ENCODE measurements at places on chromosomes 1 and 21.

GRCh38 chr1:84103197-84103992 lies 40.7 kb upstream of the PRKACB start:
- DNase-seq: peak; percentile 90

- peak; percentile 54 for DNase-seq
These were observed 63.6 kb upstream of the ZBTB40 start for GRCh38 chr1:22387919-22388580.

GRCh38 chr1:44210595-44210994 lies 2.7 kb upstream of the DMAP1 start:
- DNase-seq: no peak

GRCh38 chr1:183622884-183623785 lies 12.4 kb downstream of the ARPC5 start:
- DNase-seq: peak; percentile 69

GRCh38 chr1:200139661-200140250 lies 112.2 kb downstream of the NR5A2 start:
- DNase-seq: peak; percentile 61

DNA sequence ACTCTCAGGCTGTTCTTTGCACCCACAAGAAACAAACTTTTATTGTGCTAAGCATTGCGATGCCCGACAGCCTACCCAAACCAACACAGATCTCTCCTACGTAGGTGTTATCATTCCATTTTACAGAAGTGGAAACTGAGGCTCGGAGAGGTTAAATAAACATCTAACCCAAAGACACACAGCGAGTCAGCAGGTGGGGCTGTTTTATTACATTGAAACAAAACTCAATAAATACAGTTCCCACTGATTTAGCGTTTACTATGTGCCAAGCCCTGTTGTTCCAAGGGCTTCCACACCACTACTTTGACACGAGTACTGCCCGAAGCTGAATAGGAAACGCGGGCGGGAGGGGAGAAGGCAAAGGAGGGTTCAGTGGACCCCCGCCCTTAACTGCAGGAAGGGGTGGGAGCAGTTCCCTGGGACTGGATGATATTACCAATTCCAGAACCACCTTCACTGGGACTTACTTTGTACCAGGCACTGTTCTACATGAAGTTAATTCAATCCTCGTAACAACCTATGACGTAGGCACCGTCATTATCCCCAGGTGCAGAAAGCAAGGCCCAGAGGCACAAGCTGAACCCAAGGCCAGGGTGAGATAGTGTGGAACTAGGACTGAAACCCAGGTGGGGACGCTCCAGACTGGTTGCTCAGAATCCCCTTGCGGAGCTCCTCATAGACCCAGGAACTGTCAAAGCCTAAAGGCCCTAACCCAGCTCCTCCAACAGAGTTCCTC lies 19.3 kb upstream of the ALDH4A1 start:
- no peak for DNase-seq

- DNase-seq: no peak
These were observed 86.2 kb upstream of the ARHGAP29 start for GRCh38 chr1:94323311-94324177.

- DNase-seq: no peak
These were observed 143.3 kb downstream of the PLXNA2 start for GRCh38 chr1:208100906-208101305.

GRCh38 chr21:41219498-41220207 lies 51.7 kb downstream of the BACE2 start:
- DNase-seq: no peak

DNA sequence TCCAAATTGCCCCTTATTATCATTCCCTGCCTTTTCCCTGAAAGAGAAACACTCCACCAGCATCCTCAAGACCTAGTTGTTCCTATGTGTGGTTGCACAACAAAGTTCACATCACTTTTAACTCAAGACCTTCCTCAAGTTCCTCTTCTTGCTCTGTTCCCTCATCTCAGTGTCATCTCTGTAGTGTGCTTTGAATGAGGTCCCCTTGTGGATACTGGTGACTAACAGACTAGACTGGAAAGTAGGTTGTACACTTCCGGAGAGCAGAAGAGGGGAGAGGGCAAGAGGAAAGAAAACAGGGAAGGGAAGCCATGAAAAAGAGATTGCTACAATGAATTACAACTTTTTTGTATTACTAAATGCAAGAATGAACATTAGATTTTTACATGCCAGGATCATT lies 853.8 kb downstream of the USP25 start:
- DNase-seq: no peak

DNA sequence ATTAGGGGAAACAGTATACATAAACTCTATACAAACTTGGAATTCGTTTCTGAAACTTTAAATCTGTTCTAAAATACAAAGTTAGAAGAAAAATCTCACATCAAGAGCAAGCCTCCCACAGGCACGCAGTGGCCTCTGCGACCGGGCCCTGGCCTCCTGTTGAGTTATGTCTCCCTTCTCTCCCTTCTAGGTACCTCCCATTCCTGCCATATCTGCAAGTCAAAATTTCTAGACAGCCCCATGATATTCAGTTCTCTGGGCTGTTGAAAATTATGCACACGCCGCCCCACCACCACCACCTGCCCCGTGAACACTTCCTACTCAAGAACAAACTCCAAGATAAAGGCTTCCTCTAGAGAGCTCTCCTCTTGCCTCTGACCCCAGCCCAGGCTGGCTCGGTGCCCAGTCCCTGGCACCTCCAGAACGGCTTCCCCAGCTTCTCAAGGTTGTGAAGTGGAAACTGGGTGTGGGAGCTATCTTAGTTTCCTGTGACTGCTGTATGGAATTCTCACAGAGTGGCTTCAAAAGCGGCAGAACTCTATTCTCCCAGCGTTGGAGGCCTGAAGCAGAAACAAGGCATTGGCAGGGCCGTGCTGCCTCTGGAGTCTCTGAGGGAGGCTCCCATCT lies 37.7 kb upstream of the LRP8 start:
- DNase-seq: no peak

DNA sequence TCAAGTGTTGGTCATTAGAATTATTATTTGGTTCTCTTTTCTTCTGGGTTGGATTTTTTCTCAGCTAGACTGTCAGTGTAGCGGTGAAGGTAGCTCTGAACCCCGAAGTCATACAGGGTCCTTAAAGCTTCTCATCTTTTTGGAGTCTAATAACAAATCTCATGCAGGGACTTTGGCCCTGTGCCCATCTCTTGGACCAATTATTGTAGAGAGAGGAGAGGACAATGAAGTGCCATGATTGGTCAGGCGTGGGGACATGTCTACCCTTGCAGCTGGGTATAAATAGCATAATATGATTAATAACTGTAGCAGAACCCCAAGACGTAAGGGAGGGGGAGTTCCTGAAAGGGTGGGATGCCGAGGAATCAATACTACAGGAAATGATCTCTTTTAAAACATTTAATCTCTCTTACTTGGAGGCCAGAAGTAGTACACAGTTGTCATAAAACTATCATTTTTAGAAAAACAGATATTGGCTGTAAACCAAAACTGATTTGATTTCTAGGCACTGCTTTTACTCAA lies 8.8 kb downstream of the MAGI3 start:
- no peak for DNase-seq

GRCh38 chr1:183634429-183635065 lies 1.0 kb downstream of the ARPC5 start:
- DNase-seq: no peak

GRCh38 chr1:182484531-182485257 lies 34.7 kb downstream of the RGSL1 start:
- no peak for DNase-seq

- no peak for DNase-seq
These were observed 4.0 kb downstream of the TEX50 start for GRCh38 chr1:173639102-173639501.

- no peak for DNase-seq
These were observed 356.1 kb downstream of the LMO4 start for GRCh38 chr1:87684713-87685205.

DNA sequence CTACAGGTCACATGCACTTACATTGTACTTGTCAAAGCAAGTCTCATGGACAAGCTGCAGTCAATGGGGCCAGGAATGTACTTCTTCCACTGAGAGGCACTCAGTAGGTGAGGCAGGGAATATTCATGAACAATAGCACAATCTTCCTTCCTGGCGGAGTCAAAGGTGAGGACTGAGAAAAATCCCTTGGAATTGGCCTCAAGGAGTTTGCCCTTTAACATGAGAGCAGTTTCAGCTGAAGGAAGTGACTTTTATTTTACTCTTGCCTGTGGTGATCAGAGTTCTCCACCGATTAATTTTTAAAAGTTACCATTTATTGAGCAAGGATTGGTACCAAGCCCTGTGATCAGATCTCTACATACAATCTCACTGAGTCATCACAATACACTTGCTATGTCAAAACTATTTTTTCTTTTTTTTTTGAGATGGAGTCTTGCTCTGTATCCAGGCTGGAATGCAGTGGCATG lies 11.2 kb upstream of the AK2 start:
- DNase-seq: peak; percentile 68

DNA sequence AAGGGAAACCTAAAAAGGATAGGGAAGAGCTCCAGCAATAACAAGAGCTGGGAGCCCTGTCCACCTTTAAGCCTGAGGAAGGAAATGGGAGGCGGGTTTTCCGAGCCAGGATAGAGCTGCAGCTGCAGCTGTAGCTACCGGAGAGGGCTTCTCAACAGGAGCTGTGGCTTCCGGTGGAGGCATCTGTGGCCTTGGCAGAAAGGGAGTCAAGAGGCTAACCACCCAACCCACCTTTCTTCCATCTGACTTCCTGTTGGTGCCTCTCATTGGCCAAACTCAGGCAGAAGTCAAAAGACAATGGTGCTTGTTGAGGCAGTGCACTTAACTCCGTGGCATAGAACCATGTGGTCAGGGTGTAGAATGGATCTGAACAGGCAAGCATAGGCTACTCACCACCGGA lies 313.1 kb upstream of the DAB1 start:
- DNase-seq: no peak

GRCh38 chr1:197619008-197619640 lies 156.2 kb downstream of the DENND1B start:
- peak; percentile 31 for DNase-seq

- DNase-seq: no peak
These were observed 41.8 kb downstream of the MIS18A start for GRCh38 chr21:32237021-32237420.

- DNase-seq: no peak
These were observed 20.6 kb upstream of the CENPF start for GRCh38 chr1:214582289-214582891.

- DNase-seq: no peak
These were observed 27.2 kb downstream of the SYT6 start for GRCh38 chr1:114126261-114127095.

DNA sequence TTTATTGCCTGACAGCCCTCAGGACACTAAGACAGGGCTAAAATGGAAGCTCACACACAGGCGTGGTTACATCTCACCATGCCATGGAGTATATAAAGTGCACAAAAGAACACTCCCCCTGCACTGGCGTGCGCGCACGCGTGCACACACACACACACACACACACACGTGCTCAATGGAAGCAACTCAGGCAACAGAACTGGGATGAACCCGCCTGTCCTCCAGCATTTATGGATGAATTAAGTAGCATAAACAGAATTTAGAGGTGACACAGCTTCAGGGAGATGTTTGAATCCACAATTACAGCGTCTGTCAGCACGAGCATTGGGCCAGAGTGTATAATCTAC lies 146.5 kb upstream of the COA6 start:
- no peak for DNase-seq

DNA sequence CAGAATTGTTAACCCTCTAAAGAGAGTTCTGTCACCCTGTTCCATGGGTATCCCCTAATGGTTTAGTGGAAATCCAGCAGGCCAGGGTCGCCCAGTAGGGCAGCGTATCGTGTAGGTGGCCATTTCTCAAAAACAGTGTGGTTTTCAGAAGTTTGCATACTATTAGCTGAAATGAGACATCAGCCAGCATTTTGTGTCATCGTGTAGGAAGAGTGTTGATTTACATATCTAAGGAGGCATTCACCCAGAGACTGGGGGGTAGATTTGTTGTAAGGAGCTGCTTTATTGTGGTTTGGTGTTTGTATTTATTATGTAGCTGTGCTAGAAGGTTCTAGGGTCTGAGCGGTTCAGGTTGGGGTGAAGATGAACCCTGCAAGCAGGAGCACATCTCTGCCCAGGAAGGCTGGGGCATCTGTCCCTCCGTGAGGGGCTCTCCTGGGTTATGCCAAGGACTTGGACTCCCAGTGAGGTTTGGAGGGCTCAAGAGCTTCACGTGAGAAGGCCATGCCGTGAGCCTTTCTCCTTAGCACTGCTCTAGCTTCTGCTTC lies 174.4 kb downstream of the PGBD5 start:
- no peak for DNase-seq

DNA sequence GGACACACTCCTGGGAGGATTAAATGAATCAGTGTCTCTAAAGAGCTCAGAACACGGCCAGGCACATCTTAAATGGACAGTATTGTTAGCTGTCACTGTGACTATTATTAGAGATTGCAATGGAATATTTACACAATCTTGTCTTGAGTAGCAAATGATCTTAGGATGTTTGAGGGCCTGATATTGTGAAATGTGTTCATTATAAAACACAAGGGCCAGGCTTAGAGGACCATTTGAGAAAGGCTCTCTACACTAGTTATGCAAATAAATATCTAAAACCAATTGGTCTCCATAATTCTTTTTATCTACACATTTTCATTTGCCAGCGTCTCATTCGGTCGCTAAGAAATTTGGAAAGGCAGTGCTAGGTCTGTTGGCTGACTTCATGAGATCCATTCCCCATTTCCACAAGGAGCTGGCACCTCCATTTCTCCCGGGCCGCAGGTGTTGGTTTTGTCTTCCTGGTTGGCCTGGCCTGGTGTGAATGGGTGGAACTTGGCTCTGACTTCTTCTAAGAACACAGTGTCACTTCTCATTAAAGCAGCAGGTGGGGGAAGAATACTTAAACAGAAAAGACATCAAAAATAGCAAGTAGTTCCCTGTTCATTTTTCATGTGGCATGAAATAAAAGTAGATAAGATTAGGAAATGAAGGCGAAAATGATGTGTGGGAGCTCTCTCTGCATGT lies 56.0 kb upstream of the PLXNA2 start:
- no peak for DNase-seq

- DNase-seq: peak; percentile 58
These were observed 9.6 kb downstream of the ZBTB17 start for GRCh38 chr1:15966081-15966955.

GRCh38 chr1:31650161-31651088 lies 5.7 kb upstream of the PEF1 start:
- no peak for DNase-seq

Measured in EL (cell line).